Lower lobe of right lung (tissue), 2 donors: ENCODE measurements at places on chromosomes 13 and 19. TPM values are rescaled to one million over a fixed set of nuclear protein-coding genes. Genes with fewer than 3 reads are reported as not detected.

- DNase-seq = no peak
Measured at GRCh38 chr13:40508127-40508526, 158.3 kb downstream of the FOXO1 start.

The CEACAM3 gene
- total RNA-seq = 4.3 TPM

The WTIP gene
- 23.5 TPM for total RNA-seq

DNA sequence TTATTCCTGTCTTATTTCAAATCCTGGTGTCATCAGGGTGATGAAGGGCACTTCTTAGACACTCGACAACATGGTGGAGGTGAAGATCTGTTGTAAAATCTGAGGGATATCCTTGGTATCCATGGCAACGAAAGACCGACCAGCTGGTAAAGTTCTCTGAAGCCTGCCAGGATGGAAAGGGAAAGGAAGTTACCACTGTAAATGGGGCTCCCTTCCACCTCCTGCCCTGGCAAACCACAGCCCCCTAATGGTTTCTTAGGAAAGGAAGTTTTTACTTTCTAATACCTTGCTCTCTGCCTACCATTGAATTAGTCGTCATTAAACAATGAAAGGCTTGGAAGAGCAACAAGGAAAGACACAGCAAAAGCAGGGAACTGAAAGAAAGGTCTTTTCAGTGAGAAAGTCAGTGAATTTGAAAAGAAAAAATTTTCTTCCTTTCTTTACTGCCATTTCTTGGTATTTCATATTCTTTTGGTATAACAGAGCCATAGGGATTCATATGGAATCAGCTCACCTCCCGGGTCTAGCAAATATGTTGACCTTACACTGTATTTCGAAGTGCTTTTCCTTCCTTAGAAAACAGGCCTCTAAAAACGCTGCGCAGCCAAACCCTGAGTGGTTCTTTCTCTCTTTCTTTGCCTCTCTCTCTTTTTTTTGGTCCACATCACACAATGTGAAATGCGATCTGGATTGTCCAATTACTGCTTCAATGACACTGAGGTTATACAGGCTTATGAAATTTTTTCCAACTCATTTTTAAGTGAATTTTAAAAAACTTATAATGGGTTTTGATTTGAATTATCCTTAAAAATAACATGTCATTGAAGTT lies 111.0 kb downstream of the RGCC start:
- no peak for DNase-seq

- no peak for DNase-seq
Measured at GRCh38 chr13:32134241-32135055, 102.9 kb downstream of the FRY start.

DNA sequence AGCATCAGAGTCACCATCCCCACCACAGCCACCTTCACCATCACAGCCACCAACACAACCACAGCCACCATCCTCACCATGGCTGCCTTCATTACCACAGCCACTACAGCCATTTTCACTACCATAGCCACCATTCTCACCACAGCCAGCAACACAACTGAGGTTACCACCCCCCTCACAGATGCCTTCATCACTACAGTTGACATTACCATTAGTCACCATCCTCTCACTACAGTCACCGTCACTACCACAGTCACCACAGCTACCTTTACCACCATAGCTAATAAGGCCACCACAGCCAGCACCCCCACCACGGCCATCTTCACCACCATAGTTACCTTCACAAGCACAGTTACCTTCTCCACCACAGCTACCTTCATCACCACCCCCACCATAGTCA lies 269.6 kb downstream of the DNAJC15 start:
- DNase-seq = no peak

DNA sequence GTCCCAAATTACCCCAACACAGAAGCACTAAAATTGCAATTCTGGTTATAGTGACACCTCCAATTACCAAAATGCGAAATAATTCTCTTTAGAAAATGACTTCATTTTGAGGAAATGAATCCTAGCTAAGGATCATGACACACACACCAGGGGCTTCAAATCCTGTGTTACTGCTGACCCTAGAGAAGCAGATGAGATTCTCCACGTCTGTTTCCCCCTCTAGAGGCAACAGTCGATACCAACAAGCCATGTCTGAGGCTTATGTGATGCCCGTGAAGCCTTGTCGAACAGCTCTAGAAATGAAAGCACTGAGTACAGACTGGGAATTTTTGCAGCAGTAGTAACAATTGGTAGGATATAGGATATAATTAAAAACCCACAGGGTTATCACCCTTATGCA lies 153.6 kb upstream of the TMTC4 start:
- no peak for DNase-seq

DNA sequence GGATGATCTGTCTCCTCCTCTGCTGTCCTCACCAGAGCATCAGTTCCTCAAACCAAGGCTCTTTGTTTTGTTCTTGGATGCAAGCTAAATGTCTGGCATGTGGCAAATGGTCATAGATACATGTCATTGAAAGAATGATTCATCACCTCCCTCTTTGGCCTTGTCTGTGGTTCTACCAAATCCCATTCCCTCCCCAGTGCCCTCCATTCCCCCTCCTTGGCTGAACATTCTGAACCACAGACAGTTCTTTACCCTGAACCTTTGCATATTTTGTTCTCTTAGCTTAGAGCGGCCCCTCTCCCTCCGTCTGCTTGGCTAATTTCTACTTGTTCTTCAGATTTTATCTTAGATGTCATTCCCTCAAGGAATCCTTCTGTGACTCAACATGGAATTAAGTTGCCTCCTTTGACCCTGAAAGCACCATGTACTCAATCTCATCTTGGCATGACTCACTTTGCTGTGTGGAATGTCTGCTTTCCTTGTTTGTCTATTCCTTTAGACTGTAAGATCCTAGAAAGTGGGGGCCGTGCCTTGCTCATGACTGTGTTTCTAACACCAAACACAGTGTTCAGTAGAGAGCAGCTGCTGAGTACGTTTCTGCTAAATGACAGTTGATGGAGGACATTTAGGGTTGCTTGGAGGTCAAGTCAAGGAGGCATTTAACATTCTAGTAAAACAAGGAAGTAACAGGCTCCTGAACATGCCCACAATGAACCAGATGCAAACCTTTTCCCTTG lies 8.1 kb downstream of the ALOX5AP start:
- no peak for DNase-seq

The GSX1 gene
- not detected for total RNA-seq

DNA sequence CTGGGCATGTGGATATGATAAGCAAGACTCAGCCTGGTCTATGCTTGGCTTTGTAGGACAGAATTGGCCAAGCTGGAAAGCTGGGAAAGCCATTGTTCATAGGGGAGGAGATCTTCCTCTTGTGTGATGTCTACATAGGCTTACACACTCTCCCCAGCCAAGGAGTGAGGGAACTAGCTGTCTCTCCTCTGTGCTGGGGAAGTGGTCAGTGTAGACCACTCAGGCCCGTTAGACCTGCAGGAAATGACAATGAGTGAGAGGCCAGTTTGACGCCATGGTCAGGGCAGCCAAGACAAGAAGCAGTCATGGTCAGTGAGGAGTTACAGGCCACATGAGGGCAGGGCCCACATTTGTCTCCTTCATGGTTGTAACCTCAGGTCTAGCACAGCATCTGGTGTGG lies 159.1 kb upstream of the KL start:
- no peak for DNase-seq
